ENCODE measurements at places on chromosomes 3 and 15.
A peak's percentile ranks its signal among the peaks of the same experiment; 100 is the strongest.

DNA sequence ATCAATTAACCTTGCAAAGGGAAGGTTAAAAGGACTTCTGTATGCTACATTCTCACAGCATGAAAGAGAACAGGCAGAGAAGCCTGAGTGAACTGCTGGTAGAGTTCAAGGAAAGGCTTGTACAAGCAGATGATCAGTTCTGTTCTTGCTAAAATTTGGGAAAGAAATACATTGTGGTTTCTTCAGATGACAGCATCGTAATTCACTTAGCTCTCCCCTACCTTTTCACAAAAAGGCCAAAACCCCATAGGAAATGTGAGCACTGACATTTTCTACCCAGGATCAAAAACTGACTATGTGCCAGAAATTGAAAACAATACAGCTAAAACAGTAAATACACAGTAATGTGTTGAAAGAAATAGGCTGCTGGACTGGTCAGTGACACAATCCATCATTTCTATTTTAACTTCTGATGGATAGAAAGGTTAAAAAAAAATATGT, 216.4 kb downstream of the DPH6 start:
- DNase-seq, result no peak

DNA sequence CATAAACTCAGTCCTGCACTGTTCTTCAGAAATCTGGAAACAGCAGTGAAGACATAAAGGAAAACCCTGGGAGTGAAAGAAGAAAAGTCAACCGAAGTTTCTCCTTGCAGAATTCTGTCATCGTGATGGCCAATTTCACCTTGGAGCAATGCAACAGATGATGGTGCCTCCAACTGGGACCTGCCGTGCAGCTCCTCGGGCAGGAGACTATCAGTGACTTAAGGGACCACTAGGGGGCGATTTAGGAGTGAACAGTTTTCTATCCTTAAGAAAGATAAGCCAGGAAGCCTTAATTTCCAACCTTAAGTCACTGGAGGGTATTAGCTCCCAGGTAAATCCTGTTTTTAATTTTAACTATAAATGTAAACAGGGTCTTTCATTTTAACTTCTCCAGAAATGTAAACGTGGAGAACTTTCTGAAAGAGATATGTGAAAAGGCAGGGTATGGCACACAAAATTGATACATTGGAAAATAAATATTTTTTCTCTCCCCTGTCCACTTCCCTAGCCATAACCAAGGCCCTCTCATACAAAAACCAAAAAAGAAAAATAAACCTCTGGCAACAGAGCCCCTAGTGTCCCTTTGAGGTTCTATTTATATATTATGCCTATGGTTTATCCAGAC, 116.3 kb downstream of the PDZRN3 start:
- DNase-seq, result peak; percentile 44

DNA sequence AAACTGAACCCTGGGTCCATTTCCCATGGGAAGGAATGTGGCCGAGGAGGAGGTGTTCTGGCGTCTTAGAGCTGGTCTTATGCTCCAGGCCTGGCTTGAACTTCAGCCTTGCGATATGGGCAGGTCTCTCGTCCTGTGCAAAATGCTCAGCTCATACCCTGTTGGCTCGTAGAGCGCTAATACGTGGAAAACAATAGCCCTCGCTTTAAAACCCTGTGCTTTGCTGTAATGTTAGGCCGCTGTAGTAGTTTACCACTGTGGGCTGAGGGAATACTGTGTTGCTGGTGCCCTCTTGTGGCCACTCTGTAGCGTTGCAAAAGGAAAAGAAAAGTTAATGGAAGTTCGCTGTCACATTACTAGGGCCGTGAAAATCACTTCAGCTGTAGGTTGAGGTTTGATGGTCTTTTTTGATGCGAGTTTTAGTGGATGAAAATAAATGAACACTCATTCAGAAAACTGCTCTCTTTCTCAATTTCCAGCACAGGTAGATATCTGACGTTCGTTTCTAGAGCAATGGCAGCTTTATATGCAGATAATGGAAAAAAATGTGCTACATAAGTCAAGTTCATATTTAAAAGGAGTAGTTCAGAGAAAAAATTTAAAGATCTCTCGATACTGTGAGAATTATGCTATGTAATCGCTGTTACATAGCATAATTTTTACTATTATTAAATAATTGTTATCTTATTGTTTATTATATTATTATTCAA, 92.9 kb downstream of the MCTP2 start:
- DNase-seq, result no peak

DNA sequence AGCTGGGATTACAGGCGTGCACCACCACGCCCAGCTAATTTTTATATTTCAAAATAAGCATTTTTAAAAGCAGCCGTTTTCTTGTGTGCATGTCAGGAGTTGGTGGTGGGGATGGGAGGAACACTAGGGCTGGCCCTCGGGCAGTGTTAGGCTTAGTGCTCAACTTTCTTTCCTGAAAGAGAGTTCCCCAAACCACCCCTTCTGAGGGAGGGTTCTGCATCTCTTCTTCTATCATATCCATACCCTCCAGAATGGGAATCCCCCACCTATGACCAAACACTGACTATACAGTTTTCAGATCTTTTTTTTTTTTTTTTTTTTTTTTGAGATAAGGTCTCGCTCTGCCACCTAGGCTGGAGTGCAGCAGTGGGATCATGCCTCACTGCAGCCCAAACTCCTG, 12.5 kb downstream of the PFKFB4 start:
- DNase-seq, result no peak

- DNase-seq, result peak; percentile 66
Measured at GRCh38 chr15:41917767-41918430, 24.0 kb upstream of the SPTBN5 start.

GRCh38 chr3:46075816-46076215, 48.5 kb upstream of the XCR1 start:
- no peak for DNase-seq

GRCh38 chr3:111764645-111765091, 94.4 kb upstream of the PHLDB2 start:
- DNase-seq, result no peak

DNA sequence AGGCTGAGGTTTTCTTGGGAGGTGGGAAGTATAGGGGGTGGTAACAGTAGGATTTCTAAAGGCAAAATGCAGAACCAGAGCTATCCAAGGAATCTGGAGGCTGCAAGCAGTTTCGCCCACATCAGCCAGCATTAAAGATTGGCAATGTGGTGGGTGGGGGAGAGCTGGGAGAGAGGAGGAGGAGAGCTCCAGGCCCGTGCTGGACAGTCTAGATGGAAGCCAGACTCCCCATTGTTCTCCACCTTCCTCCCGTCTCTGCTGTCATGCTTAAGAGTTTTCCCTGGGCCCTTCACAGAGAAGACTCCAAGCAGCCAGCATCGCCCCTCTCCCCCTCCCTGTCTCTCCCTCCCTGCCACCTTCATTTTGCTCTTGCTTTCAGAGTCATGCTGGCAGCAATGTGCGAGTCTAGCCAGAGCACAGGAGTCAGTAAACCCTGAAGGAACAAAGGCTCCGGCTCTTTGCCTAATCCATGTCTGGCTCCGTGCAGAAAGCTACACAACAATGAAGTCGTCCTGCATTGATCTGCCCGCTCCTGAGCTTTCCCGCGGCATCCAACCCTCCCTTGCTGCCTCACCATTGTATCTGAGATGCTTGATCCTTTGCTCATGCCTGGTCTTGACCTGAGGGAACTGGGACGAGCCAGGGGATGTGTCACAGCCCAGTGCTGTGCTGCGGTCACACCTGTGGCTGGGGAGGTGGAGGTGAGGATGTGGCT, 282.9 kb downstream of the NTRK3 start:
- no peak for DNase-seq

DNA sequence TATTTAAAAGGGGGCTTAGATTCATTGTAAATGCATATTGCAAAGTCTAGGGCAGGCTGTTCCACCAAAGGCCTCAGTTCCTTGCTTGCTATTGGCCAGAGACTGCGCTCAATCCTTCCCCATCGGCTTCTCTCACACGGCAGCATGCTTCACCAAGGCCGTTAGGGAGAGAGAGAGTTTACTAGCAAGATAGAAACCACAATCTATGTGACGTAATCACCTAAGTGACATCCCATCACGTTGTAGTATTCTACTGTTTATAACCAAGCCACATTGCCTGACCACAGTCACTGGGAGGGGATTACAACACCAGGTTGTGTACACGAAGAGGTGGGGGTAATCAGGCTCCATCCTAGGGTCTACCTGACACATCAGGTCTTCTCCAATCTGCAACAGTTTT, 16.0 kb upstream of the NPAP1 start:
- DNase-seq, result no peak

GRCh38 chr3:30643763-30644462, 37.5 kb downstream of the TGFBR2 start:
- DNase-seq, result no peak

DNA sequence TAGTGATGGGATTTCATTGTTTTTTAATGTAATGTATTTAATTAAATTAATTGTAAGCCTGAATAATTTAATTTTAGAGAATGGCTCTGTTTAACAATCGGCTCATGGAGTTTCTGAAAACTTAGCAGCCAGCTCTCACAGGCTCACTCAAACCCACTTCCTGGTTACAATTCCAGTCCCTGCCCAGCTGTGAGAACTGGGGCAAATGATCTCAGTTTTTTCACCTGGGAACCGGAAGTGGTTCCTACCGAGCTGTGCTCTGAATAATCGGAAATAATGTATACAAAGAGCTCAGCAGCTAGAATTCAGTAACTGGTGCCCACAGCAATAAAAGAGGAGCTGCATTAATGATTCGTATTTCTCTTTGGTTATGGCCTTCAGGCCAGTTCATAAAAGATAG, 244.3 kb upstream of the MCTP2 start:
- no peak for DNase-seq

DNA sequence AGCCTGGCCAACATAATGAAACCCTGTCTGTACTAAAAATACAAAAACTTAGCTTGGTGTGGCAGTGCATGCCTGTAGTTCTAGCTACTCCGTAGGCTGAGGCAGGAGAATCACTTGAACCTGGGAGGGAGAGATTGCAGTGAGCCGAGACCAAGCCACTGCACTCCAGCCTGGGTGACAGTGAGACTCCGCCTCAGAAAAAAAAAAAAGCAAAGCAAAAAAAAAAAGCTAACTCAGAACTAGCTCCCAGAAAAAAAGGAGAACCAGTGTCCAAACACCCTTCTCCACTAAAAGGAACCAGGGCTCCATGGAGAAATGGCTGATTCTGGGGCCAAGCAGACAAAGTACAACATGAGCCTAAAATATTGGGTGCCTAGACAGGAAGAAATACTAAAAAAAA, 16.7 kb upstream of the CRTC3 start:
- DNase-seq, result no peak

GRCh38 chr15:66964111-66964738, 101.2 kb upstream of the SMAD3 start:
- DNase-seq, result no peak

DNA sequence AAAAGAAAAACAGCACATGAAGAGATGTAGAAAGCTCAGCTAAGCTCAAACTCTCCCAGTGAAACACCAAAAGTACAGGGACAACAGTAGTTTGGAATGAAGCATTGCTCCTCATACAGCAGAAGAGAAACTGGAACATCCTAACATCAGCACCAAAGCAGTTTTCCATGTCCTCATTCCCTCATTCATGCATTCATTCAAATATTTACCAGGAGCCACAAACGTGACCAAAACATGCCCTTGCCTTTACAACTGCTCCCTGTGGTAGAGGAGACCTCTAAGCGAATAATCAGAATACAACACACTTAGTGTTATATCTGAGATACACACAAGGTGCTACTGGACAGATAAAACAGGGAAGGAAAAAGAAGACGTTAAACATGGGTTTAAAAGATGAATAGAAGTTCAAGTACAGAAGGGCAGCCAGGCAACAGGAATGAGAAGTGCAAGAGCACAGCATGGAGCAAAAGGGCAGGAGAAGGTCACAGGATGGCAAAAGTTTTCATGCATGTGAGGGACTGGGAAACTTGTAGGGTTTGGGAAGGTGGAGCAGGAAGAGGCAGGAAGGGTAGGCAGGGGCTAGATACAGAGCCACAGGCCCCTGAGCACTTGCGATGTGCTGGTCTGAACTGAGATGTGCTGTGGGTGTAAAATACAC, 58.5 kb upstream of the LMCD1 start:
- DNase-seq, result no peak

GRCh38 chr3:127212711-127213110, 19.8 kb downstream of the PRR23E start:
- DNase-seq, result no peak

DNA sequence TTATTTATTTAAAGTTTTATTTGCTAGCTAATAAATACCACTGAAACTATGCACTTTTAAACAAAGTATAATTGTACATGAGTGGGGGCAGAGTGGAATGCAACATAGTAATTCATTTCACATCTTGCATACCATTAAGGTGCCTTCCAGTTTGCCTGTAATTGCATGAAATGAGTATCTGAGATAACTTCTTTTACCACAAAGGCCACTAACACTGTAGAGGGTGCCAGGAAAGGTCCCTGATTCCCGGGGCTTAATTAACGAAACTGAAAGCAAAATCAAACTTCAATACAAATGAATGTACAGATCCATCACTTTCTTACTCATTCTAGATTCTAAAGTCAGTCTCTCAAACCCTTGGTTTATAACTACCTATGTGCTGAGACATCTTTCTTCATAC, 2.1 kb downstream of the CD47 start:
- peak; percentile 54 for DNase-seq

GRCh38 chr3:12394569-12395271, 89.6 kb upstream of the TSEN2 start:
- no peak for DNase-seq

DNA sequence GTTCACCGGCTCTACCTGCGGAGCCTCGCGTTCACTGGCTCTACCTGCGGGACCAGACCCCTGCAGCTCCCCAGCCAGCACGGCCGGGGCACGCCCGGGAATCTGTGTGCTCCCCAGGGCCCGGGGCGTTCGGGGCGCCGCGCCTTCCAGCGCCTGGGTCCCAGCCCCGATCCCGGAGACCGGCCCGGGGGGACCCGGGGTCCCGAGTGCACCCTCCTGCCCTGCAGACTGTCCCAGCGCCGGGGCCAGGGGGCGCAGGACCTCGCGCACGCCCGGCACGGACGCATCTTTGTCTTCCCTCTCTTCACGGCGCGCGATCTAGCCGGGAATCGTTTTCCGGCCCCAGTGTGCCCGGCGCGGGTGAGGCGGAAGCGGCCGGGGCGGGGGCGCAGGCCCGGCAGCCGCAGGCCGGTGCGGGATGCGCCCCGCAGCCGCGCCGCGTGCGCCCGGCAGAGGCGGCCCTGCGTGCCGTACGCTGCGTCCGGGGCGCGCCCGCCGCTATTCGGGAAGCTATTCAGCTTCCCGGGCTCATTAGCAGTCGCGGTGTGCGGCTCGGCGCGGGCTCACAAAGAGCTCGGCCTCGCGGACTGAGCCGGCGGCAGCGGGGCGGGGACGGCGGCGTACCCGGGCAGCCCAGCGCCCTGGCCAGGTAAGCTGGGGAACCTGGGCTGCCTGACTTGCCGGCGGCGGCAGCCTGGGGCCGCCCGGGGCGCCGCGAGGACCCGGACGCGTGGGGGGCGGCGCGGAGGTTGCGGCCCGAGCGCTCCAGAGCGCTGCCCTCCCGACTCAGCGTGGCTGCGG, at the start of gene APBA2:
Gene APBA2 (plus strand): TSS at position 345 of the 801 bp plus-strand sequence. CDS start 167,911 bp downstream, outside the sequence.
- peak; percentile 44 for DNase-seq

- DNase-seq, result no peak
Measured at GRCh38 chr15:45550436-45550835, 27.9 kb upstream of the SLC30A4 start.

GRCh38 chr15:69451951-69452691, 497 bp upstream of the RPLP1 start:
- no peak for DNase-seq

- peak; percentile 66 for DNase-seq
Measured at GRCh38 chr3:170584585-170585007, 1.3 kb downstream of the SLC7A14 start.

Data from SJSA1 (cell line).